Thoracic aorta (tissue), 2 donors: ENCODE measurements at places on chromosomes 7 and 10.

DNA sequence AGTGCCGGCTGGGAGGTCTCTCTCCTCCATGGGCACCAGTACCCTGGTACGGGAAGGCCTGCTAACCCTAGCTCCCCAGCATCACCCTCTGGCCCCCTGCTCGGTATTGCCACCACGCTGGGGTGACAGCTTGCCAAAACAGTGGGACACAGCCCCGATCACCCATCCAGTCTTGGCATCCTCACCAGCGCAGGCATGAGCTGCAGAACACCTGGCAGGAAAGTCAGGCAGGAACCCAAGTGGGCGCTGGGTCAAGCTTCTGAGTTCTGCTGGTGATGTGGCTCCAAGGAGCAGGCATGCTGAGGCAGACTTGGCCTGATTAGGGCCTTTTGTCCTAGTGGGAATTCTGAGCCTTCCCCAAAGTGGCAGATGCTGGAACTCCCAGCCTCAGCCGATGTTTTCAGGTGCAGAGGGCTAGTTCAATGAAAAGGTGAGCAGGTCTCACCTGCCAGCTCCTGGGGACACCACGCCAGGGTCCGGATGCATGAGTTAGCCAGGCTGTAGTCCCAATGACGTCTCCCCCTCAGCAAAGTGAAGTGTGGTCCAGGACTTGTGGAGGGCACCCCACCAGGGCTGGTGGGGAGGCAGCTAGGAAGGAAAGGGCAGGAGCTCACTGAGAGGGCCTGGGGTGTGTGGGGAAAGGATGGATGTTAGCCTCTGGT, 8.5 kb upstream of the ZNF22 start:
- no peak for DNase-seq

GRCh38 chr10:13315361-13315760, 15.5 kb upstream of the PHYH start:
- DNase-seq, result no peak

- DNase-seq, result no peak
Measured at GRCh38 chr7:141649137-141649864, 52.7 kb downstream of the DENND11 start.

DNA sequence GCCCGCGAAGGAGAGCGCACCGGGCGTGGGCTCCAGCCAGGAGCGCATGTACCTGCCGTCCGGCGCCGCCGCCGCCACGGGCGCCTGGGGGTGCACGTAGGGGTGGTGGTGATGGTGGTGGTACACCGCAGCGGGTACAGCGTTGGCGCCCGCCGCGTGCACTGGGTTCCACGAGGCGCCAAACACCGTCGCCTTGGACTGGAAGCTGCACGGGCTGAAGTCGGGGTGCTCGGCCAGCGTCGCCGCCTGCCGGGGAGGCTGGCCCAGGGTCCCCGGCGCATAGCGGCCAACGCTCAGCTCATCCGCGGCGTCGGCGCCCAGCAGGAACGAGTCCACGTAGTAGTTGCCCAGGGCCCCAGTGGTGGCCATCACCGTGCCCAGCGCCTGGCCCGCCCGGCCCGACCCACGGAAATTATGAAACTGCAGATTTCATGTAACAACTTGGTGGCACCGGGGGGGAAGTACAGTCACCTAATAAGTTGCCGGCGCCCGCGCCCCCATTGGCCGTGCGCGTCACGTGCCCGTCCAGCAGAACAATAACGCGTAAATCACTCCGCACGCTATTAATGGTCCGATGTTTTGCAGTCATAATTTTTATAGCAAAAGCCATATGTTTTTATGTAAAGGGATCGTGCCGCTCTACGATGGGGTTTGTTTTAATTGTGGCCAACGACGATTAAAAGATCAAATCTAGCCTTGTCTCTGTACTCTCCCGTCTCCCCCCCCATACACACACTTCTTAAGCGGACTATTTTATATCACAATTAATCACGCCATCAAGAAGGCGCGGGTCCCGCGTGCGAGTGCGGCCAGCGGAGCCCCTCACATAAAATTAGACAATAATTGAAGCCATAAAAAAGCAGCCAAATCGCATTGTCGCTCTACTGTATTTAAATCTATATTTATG, at the start of gene HOXA9:
TSS of gene HOXA9 (minus strand) at position 449 of the 907 bp plus-strand sequence. CDS start at position 369, 80 bp downstream.
- no peak for DNase-seq

DNA sequence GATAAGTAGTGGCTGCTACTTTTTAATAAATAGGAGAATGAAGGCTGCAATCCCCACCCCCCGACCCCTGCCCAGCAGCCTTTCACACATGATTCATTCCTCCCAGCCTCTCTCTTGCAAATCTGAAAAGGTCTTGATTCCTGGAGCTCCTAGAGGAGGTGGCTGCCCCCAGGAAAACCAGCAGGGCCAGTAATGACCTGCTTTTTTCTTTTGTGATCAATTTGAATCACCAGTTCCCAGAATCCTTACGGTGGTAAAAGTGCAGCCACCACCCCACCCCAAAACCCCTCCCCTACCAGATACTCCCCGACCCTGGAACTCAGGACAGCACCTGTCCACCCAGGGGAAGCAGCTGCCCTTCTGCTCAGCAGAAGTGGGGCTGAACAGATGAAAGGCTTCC, 108.9 kb downstream of the C10orf105 start:
- no peak for DNase-seq

GRCh38 chr7:6360841-6361240, 86.9 kb downstream of the DAGLB start:
- DNase-seq, result no peak
